ENCODE measurements at places on chromosomes 2 and 18. TPM values are rescaled to one million over a fixed set of nuclear protein-coding genes. Genes with fewer than 3 reads are reported as not detected.

GRCh38 chr2:12282780-12283695, 433.7 kb upstream of the TRIB2 start:
- DNase-seq: no peak

DNA sequence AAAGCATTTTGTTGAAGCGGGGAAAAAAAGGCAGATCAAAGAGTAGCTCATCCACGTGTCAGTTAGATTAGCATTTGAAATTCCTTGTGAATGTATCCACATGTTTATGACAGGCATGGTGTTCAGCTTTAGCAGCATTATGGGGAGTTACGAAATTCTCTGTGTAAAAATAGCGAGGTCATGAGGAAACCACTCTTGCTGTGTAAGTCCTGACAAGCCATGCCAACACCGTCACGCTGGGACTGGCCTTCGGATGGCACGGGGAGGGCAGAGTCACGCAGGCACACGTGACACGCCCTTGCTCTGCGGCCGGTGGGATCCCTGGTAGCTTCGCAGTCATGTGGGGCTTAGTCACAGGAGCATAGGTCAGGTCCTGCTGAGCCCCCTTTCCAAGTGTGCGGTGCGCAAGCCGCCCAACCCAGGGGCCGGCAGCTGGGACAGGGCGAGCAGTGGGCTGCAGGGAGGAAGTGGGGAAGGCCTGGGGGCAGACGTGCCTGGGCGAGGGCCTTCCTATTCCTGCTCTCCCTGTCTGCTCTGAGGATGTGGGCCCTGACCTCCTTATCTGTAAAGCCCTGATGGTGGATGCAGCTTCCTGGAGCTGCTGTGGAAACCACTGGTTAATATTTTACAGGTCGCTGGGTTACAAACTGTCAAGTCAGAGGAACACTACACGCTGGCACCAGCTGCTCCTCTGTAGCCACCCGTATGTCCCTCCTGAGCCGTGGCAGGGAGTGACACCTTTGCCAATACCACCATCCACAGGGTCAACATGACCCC, 18.0 kb downstream of the MBP start:
- no peak for DNase-seq

DNA sequence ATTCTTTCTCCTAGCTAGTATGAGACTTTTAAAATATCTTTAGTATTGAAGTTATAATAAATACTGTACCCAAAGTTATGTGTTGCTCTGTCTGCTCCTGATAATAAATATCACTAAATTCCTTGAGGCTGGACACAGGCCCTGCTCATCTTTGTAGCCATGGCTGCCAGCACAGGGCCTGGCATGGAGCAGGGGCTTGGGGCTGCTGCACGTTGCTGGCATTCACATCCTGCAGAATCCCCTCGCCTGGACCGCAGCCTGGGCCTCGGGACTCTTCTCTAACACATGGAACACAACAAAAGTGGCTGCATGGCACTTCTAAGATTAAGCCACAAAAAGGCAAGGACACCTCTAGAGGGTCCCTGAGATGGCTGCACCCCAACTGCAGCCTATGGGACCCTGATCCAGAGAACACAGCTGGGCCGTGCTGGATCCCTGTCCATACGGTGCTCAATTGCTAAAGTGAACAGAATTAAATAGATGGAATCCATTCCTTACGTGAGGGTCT, 477.5 kb upstream of the MYT1L start:
- DNase-seq: no peak

- no peak for DNase-seq
These were observed 258.6 kb upstream of the TANK start for GRCh38 chr2:160901613-160902012.

- DNase-seq: no peak
These were observed 1349.2 kb downstream of the DSC3 start for GRCh38 chr18:29693334-29693733.

GRCh38 chr2:42117923-42118753, 51.0 kb upstream of the EML4 start:
- no peak for DNase-seq

GRCh38 chr2:10541775-10542432, 93.8 kb upstream of the ODC1 start:
- no peak for DNase-seq

DNA sequence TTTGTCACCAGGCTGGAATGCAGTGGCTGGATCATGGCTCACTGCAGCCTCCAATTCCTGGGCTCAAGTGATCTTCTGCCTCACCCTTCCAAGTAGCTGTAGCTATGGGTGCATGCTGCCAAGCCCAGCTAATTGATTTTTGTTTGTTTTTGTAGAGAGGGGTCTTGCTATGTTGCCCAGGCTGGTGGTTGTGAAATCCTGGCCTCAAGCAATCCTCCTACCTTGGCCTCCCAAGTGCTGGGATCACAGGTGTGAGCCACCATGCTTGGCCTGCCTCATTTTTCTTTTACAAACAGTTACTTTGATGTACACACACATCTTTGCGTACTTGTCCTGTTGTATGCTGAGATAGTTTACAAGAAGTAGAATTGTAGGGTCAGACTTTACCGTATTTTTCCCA, 13.1 kb upstream of the ANKRD12 start:
- no peak for DNase-seq

DNA sequence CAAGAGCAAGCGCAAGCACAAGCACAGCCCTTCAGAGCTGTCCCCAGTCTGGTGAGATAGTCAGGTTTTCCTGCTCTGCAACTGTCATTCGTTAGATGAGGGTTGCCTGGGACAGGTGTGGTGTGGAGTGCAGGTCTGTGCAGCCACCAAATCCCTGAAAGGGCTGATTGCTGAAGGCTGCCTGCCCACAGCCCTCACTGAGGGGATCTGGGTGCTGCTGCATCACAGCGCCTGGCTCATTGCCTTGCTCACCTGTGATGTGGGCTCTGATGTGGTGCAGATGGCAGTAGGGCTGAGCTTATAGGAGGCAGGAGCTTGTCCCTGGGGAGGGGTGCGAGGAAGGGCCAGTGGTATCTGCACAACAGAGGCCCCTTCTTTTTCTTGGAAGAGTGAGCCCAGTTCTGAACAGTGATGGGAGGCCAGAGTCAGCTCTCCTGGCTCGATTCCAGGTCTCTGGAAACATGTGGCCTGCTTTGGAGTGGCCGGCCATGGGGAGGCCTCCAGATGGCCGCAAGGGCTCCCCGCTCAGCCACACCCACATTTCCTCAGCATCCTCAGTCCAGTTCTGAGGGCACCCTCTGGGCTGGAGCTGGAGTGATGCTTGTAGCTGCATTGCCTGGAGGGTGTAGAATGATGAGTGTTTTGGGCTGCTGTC, 11.4 kb downstream of the UBE2F start:
- DNase-seq: no peak

GRCh38 chr2:153819074-153819473, 52.6 kb upstream of the GALNT13 start:
- no peak for DNase-seq

- no peak for DNase-seq
These were observed 380.0 kb downstream of the MEIS1 start for GRCh38 chr2:66814916-66815315.

- DNase-seq: no peak
These were observed 42.4 kb downstream of the ZSWIM2 start for GRCh38 chr2:186806591-186806990.

- DNase-seq: no peak
These were observed 25.3 kb downstream of the FSHR start for GRCh38 chr2:49129034-49129433.

The GRHL1 gene
- total RNA-seq: 4.7 TPM

The CTAGE1 gene
- total RNA-seq: not detected

The SP140 gene
- not detected for total RNA-seq

The NEU4 gene
- not detected for total RNA-seq
